Karpas-422 (cell line): ENCODE measurements at places on chromosomes 6 and 20.

- DNase-seq: no peak
Observed at GRCh38 chr6:142648036-142648451, 296.9 kb downstream of the HIVEP2 start.

DNA sequence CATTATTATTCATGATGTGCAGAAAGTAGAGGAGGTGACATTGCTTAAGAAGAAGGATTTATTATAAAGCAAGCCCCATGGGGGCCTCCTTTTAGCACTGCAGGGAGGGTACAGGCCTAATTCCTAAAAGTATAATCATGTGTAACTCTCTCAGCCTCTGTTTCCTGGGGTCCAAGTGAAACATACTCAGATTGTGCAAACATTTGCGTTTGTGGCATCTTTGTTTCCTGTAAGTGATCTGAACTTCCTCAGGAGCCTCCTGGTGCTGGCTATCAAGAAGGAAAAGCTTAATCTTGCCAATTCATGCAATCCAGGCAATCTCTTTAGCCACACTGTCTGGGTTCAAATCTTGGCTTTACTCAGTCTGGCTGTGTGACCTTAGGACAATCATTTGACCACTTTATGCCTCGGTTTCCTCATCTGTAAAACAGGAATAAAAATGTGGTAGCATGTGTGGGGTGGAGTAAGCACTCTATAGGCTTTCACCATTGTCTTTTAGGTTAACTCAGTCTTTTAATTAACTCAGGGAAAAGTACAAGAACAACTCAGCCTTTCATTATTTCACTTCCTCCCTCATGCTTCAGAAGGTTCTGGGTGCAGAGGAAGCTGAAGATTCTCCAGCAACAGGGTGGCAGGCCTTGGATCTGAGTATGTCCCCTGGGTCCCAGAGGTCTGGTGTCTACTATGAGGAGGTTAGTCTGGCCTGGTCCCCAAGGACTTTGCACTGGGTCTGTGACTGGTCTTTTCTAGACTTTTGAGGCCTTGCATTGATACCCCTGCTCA lies 831 bp upstream of the SIRPB2 start:
- DNase-seq: no peak

DNA sequence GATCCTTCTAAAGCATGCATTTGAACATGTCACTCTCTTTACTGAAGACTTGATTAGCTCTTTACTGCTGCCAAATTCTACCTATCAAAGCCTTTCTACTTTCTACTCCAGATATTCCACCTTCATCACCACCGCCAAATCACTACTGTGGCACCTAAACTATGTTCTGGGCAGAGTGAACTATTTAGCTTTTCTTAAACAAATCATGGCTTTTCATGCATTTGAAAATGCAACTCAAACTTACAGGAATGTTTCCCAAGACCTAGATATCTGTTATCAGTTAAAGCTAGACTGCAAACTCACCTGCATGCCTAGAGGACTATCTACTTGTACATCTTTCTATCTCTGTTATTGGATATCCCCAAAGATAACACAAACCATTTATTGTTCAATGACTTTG lies 109.3 kb downstream of the MAFB start:
- DNase-seq: no peak

GRCh38 chr20:34302312-34302722 lies 838 bp downstream of the AHCY start:
- no peak for DNase-seq

GRCh38 chr6:131949620-131949908 lies 1.6 kb downstream of the CCN2 start:
- no peak for DNase-seq

DNA sequence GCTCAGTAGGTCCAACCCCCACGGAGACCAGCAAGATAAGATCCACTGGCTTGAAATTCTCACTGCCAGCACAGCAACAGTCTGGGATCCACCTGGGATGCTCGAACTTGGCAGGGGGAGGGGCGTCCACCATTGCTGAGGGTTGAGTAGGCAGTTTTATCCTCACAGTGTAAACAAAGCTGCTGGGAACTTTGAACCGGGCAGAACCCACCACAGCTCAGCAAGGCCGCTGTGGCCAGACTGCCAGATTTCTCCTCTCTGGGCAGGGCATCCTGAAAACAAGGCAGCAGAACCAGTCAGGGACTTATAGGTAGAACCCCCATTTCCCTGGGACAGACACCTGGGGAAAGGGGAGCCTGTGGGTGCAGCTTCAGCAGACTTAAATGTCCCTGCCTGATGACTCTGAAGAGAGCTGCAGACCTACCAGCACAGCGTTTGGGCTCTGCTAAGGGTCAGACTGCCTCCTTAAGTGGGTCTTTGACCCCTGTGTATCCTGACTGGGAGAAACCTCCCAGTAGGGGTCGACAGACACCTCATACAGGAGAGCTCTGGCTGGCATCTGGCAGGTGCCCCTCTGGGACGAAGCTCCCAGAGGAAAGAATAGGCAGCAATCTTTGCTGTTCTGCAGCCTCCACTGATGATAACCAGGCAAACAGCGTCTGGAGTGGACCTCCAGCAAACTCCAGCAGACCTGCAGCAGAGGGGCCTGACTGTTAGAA lies 782.4 kb upstream of the EYS start:
- no peak for DNase-seq

DNA sequence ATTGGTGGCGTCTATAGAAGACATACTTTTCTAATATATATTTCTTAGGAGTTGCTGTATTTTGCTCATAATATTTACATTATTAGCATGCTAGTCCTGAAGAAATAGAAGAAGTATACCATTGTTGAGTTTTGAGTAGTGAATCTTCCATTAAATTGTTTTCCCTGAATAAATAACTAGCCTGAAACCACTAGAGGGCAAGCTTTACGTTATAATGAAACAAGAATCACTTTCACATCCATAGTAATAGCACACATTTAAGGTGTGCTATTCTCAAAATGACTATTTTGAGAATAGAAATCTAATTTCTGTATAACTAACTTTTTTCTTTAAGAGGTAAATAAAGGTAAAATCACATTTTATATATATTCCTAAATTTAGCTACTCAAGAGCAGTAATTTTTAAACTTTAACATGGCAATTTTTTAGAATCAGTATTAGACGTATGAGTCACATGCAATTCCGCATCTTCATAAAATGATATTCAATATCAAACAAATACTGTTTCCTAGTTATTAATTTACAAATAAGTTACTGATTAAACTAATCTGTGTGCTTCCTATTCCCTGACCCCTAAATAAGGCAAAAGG lies 213.2 kb upstream of the MANEA start:
- DNase-seq: peak; percentile 74

DNA sequence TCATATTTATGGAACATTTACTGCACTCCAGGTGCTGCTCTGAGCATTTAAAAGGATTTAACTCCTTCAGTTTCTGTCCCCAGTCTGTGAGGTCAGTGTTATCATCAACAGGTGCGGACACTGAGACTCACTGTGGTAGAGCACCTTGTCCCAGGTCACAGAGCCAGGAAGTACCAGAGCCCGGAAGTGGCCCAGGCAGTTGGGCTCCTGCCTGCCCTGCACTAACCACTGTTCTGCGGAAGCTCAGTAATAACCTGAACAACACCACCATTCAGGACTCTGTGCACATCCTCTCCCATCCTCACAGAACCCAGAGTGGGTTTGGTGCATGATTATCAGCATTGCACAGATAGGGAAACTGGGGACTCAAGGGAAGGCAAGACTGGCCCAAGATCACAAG lies 16.8 kb upstream of the SIRPG start:
- no peak for DNase-seq
